Putamen (tissue), 1 donor: ENCODE measurements at places on chromosomes 7 and 10.

- DNase-seq = no peak
Measured at GRCh38 chr7:512541-513311, 6.9 kb downstream of the PDGFA start.

- DNase-seq = no peak
Measured at GRCh38 chr10:124003871-124004662, 89.3 kb downstream of the CHST15 start.

GRCh38 chr7:54838175-54838910 is 79.3 kb upstream of the SEC61G start:
- no peak for DNase-seq

DNA sequence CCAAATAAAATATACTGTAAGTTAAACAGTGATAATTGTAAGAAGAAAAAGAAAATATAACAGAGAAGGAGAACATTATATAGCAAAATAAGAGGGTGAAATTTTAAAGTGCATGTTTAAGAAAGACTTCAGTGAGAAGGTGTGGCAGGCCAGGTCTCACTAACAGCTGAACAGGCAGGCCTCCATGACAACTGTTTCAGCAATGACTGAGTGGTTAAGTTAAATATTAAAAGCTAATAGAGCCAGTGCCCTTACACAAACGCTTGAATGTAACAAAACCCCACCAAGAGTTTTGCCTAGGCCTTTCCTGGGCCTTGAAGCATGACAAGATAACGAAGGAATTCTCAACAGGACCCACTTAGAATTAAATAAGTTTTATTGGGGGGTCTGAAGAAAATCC is 32.6 kb downstream of the CFAP43 start:
- no peak for DNase-seq

DNA sequence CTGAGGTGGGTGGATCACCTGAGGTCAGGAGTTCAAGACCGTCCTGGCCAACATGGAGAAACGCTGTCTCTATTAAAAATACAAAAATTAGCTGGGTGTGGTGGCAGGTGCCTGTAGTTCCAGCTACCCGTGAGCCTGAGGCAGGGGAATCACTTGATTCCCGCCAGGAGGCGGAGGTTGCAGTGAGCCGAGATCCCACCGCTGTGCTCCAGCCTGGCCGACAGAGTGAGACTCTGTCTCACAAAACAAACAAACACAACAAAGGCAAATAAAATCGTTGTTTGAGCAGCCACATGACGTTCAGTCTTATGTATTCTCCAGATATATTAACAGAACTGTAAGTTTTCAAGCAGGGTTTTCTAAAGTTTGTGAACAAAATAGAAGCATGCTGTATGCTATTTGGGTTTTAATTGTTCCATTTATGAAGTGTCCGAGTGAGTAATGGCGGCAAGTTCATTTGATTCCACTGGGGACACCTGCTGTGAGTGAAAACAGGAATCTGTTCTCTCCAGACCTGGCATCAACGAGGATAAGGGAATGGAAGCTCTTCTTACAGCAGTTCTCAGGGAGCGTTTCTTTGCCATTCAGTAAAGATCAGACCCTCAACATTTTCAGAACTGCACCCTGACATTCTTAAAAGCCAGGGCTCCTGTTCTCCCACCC is 122.5 kb upstream of the PITRM1 start:
- no peak for DNase-seq

DNA sequence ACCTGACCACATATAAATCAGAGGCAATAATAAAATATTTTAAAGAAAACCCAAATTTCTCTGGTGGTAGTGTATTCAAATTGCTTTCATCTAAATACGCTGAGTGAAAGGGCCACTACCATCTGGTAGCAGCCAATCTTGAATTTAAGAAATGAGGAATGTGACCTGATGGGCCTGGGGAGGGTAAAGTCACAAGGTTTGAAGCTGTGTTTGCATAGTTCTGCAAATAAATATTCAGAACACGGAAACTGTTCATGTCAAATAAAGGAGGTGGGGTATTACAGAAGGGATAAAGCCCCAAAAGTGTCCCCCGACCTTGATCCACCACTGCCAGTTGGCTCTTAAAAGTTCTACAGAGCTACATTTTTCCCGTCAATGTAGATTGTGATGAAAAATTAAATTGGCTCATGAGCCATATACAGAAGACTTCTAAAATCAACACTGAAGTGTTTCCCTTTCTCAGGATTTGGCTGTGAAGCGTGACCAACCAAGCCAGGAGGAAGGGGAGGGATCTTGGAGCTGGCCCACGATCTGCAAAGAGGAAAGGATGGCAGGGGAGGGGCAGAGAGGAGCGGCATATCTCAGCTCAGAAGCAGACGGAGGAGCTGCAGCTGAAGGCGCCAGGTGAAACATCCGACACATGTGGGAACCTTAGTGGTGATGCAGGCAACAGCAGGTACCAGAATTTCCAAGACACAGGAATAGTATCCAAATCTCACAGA is 39.6 kb downstream of the MPP7 start:
- no peak for DNase-seq

GRCh38 chr10:129865960-129866359 is 98.1 kb downstream of the EBF3 start:
- DNase-seq = no peak

GRCh38 chr7:100475549-100475948 is 3.5 kb downstream of the TSC22D4 start:
- DNase-seq = no peak

- DNase-seq = no peak
Measured at GRCh38 chr10:94005050-94005449, 11.3 kb downstream of the PLCE1 start.

- DNase-seq = no peak
Measured at GRCh38 chr10:28014651-28015050, 15.8 kb upstream of the ODAD2 start.

GRCh38 chr10:99276848-99277486 is 41.3 kb upstream of the HPSE2 start:
- DNase-seq = no peak

GRCh38 chr10:102927311-102928010 is 9.4 kb downstream of the CNNM2 start:
- no peak for DNase-seq

GRCh38 chr10:2431961-2432360 is 635.4 kb upstream of the PFKP start:
- DNase-seq = no peak

GRCh38 chr7:44849885-44850544 is 2.1 kb upstream of the H2AZ2 start:
- no peak for DNase-seq

DNA sequence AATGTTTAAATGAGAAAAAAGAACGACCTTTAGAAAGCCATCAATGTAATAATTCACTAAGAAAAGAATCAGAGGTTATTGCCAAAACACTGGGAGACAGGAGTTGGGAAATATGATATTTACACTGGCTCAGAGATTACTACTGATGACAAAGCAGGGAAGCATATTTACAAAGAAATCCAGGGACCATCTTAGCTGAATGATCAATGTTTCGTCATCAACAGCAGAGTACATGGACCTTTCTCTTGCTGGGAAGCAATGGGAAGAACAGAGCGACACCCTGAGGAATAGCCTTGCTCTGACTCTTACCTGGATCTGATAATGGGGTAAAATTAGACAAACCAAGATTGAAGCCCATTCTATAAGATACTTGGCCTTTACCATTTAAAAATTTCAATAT is 1293.5 kb downstream of the XPNPEP1 start:
- DNase-seq = no peak

GRCh38 chr10:63267414-63268148 is 134.5 kb downstream of the NRBF2 start:
- DNase-seq = peak; percentile 57

DNA sequence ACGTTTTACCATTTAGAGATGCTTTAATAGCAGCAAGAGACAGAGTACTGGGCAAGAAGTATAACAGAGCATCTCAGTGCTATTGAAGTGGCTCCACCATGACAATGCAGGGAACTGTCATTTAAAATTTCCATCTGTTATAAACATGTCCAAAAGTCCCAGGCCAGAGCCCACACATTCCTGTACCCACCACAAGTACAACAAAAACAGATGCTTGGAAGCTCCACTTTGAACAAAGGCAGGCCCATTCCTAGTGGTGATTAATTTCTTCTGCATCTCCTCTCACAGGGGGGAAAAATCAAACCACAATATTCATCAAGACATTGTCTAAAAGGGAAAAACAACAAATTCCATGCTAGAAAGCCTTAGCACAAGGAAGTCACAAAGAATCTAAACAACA is 627.9 kb downstream of the PARD3 start:
- DNase-seq = no peak

DNA sequence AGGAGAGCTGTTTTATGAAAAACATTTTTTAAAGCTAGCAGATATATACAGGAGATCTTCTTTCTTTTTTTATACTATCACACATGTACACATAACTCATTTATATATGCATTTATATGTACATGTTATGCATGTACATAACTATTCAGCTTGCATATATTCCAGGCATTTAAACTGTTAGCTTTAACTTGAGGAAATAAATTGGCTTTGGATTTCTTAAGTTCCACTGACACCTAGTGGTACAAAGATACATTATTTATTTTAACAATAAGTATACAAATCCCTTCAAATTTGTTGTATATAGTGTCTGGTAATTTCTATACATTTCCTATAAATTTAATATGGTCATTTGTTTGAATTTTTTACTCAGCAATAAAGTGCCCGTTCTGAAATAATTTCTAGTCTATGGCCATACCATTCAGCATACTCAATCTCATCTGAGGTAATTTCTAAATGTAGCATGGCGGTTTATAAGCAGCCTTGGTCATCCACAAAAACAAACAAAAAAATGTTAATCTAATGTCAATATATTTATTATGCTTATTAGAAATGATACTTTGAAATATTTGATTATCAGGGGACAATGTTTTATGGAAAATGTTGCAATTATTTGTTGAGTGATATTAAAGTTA is 11.6 kb downstream of the ZDHHC6 start:
- DNase-seq = no peak

DNA sequence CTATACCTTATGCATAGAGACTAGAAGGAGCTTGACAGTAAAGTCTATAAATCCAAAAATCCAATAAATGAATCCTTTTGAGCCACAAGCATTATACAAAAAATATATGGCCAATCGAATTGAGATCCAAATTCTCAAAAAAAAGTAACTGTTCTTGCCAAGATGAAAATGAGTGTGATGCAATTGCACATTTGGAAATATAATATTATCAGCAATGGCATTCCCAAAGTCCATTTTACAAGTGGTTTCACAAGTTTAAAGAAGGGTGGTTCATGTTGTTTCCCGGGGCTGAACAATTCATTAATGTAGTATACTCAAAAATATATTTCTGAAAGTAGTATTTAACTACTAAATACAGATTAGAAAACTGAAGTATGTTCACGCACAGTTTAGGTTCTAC is 7.3 kb downstream of the RP9 start:
- no peak for DNase-seq

DNA sequence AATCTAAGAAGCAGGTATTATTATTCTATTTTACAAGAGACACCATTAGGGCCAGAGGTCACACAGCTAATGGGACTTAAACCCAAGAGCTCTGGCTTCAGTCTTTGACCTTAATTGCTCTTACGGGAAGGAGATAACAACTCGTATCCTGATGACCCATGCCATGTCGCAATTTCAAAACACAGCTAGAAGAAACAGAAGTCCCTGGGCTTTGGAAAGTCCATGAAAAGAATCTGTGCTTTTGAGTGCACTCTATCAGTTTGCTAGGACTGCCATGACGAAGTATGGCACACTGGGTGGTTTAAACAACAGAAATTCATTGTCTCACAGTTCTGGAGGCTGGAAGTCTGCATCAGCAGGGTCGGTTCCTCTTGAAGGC is 247.8 kb upstream of the AOAH start:
- no peak for DNase-seq

GRCh38 chr7:115491744-115492380 is 538.7 kb downstream of the TFEC start:
- no peak for DNase-seq

DNA sequence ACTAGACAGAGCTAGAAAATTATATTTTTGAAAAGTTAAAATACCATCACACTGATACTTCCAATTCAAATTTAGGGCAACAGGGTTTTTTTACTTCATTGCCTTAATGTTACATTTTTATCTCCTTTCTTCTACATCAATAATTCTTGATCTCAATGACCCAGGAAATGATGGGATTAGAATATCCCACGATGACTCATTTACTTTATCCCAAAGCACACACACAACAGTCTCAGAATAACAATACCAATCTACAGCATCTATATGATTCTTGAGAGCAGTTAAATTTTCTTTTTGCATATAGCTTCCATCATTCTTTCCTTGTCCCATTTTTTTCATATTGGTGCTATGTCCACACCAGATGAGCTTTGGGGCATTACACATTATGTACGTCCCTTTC is 98.4 kb upstream of the EEPD1 start:
- no peak for DNase-seq

GRCh38 chr10:24790599-24790998 is 66.9 kb upstream of the ARHGAP21 start:
- peak; percentile 91 for DNase-seq

GRCh38 chr10:16996530-16996964 is 133.1 kb downstream of the CUBN start:
- DNase-seq = no peak

DNA sequence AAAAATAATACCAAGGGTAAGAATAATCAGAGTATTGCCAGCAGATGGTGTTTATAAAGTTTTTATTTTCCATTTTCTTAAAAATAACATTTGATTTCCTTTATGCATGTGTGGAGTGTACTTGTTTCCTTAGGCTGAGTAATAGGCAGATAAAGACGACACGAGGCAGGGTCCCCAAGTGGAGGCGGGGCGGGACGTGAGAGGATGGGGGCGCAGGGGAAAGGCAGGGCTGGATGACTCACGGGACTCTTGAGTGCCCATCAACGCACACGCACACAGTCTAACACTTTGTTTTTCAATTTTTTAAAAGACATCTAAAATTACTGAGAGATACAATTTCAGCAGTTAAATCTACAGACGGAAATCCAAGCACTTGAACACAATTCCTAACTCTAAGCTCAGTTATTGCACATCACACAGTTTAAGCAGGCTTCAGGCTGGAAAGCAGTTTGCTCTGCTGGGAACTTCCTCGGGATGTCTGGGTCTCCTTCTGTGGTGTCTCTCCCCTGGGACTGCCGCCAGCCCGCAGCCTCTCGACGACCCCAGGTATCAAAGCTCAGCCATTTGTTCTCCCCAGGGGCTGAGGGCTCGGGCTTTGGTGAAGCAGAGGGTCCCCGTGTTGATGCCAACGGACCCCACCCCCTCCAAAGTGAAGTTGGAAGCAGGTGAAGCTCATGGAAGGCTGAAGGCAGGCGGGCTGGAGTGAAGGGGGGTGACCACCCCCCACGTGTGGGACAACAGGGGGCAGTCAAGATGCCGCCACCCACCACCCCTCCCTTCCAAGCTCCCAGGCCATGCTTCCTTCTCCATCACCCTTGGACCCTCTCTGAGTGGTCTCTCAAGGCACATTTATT is 29.1 kb downstream of the SPOCK2 start:
- DNase-seq = no peak

DNA sequence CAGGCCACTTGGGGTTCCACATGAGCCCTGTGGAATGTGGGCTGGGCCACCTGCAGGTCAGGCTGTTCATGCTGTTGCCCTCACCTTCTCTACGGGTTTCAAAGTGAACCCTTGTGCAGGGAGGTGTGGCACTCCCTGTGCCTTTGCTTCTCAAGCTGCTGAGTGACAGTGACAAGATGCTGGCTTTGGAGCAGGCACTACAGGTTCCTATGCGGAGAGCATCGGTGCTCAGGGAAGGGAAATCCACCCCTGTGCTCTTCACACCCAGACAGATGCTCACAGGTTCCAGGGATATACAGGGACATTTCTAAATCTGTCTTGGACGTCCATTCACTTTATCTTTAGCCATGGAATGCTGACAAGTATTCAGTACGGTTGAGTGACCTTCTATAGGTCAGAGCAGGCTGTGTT is 1005.0 kb downstream of the LRMDA start:
- DNase-seq = no peak
